Neural progenitor cell (in vitro differentiated cells): ENCODE measurements at places on chromosomes 1 and 21.

DNA sequence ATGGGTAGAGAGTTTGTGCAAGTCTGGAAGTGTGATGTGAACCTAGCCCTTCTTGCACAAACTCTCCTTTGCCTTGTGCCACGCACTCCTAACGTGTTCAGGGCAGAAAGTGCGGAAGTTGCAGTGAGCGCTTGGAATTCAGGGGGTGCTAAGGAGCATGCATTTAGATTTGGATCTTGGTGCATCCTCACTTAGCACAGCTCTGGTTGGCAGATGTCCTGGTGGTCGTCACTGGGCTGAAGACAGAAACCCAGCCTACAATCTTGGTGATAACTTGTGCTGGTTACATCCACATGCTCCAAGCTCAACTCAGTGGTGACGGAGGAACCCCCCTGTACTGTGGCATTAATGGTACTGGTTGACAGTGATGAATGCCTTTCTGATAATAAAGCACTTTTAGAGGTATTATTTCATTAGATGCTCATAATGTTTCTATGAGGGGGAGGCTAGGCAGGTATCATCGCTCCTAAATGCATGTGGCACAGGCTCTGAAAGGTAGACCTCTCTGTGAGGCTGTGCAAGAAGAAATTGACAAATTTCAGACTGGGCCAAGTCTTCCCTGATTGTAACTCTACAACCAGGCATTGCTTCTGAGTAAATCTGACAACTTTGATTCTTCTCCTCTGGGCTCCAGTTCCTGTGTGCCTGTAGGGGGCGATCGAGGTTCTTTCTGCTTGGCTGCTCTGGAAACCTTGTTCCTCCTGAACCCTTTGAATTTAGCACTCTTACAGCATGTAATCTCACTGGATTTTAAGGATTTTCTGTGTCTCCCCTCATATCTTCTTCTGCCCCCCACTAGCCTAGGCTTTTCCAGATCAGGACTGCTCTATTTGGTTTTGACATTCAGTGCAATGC, 40.6 kb downstream of the MAPKAPK2 start:
- peak; percentile 65 for DNase-seq

- no peak for DNase-seq
Observed at GRCh38 chr1:157307491-157307890, 169.3 kb upstream of the ETV3 start.

GRCh38 chr21:46600978-46601377, 3.9 kb downstream of the S100B start:
- DNase-seq: no peak

GRCh38 chr1:17168091-17168876, 36.6 kb upstream of the PADI1 start:
- no peak for DNase-seq

DNA sequence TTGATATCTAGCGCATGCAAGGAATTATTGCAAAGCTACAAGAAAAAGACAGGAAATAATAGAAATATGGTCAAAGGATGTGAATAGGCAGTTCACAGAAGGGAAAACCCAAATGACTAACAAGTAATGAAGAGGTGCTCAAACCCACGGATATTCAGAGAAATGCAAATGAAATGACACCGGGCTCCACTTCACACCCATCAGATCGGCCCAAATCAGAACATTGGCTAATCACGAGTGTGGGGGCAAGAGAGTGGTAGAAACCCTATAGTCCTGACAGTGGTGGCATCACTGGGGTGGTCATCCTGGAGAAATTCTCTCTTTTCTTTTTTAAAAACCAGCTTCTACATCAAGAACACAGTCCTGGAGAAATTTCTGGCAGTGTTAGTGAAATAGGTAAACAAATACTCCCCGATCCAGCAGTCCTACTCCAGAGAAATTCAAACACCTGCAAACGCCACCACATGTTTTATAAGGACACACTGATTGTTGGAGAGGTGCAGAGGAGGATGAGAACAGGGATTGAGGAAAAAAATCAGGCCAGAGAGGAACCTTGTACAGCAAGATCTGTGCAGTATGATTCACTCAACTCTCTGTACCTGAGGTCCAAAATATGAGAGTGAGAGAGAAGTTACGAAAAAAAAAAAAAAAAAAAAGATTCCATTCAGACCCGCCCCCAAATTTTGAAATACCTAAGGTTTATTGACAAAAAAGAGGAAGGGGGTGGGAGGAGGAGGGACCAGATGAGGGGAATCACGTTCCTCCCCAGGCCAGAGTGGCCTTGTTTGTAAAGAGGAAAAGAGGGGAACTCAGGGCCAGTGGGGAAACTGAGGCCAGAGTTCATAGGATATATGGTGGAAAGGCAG, 9.2 kb upstream of the TNFRSF1B start:
- no peak for DNase-seq

DNA sequence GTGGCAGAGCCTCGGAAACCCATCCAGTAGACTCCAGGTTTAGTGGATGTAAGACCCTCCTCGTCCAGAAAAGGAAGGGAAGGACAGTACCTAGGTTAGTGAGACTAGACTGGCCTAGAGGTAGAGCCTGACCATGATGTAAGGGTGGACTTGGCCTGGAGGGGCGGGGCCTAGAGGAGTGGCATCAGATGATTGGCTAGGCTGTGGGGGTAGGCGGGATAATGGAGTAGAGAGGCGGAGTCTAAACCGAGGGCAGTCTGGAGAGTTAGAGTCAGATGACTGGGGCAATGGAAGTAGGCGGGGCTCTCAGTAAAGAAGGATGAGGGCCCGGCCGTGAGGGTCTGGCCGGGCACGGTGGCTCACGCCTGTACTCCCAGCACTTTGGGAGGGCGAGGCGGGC, 70.1 kb downstream of the EPHB2 start:
- peak; percentile 66 for DNase-seq

DNA sequence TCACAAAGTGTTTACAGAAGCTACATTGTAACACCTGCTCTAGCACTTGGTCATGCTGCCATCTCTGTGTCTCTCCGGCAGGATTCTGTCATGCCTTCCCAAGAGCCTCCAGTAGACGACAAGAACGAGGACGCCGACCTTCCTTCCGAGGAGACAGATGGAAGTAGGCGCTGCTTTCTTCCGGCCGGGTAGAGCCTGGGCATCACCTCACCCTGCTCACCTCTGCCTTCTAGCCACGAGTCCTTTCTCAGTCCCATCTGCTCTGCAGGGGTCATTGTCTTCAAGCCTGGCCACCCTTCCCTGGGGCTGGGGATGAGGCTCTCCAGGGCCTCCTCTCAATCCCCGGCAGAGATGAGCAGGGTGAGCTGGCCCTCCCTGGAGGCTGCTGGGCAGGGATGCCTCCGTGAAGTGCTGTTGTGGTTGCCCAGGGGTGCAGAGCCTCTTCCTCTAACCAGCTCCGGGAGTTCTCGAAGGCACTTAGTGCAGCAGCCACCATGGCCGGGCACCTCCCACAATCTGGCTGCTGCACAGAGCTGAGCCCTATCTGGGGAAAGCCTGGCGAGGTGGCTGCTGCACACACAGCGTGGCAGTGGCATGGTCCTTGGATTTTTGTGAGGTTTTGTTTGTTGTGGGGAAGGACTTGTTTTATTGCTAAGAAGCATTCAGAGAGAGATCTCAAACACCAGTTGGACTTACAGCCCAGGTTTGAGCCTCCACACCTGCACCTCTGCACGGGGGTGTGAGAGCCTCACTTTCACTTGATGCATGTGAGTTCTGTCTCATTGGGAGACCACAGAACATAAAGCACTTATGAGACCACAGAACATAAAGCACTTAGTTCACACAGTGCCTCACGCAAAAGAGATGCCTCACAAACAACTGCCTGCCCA, 48.4 kb downstream of the FAAP20 start:
- DNase-seq: no peak

DNA sequence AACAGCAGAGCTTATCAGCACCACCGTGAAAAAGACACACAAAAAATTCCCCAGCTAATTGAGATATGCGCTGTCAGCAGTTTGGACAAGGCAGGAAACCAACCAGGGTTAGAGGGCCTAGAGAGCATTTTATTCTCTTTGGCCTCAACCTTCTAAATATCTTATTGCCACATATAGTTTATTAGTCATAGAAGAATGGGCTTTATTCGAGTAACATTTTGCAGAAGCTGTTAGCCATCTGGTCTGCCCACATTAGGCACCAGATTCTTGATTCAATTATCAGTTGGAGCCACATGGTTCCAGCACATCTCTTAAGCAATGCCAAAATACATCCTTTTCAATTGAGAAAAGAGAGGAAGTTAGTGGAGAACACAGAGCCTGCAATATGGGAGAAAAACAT, 109.9 kb upstream of the CXADR start:
- DNase-seq: no peak

DNA sequence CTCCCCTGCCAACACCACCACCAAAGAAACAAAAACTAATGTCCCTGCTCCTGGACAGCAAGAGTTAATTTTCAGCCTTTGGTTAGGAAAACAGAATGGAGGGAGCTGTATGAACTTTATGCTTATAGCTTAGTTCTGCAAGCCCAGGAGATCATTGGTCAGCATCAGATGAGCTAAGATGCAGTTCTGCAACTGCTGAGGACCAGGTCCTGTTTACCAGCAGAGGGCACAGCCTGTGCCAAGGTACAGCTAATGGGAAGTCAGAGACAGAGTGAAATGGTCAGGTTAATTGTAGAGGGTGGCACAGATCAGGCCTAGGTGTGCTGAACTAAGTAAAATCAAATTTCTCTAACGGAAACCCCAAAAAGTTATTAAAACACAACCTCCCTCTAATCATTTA, 161.3 kb downstream of the ROR1 start:
- DNase-seq: no peak

DNA sequence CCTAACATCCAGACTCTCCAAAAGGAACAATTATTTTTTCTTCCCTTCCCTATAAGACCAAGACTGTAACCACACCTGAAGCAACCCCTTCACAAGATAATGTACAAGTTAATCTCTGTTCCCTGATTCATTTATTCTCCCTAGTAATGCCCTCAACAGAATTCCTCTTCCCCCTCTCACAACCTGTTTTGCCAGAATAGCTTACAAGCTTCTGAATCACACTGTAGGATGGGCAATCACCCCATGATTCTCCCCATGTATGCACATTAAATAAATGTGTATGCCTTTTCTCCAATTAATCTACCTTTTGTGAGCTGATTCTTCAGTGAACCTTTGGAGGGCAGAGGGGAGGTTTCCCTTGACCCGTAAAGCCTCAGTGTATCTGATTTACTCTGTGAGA, 20.9 kb upstream of the RNF11 start:
- no peak for DNase-seq

DNA sequence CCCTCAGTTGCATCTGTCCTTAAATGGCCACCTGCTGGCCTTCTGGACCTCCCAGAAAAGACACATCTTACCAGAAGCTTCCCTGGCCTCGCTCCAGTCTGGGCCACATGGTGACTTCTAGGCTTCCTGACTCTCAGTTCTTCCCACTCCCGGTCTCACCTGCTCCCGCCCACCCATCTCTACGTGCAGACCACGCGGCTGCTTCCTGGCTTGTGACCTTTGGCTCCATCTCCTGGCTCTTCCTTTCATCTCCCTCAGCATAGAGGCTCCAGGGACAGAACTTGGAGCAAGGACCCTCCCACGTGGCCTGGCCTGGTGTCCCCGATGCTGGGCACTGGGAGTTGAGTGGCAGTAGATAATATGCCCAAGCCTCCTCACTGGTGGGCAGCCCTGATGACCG, 124.9 kb upstream of the IRF2BP2 start:
- DNase-seq: no peak

DNA sequence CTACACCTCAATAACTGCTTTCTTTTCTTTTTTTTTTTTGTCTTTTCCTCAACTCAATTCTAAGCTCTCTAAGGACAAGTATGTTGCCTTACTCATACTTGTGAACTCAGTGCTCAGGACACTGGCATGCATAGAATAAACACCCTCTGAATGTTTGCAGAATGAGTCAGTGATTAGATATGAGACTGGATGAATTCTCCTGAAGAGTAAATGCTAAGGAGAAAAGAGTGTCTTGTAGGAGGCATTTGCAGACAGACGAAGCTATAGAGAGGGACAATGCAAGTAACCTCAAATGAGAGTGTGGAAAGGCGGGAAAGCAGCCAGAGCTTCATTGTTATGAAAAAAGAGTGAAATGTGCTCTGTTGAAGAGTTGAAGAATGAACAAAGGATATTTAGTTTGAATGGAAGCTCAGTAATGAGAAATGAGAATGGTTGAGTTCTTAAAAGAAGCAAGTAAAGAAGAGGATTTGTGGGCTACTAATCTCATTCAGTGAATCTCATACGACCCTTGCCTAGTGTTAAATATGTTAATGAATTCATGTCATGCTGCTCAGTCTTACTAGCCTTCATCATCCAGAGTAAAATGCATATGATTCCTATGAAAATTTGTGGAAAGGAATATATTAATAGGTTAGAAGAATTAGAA, 166.1 kb upstream of the DPYD start:
- peak; percentile 46 for DNase-seq

DNA sequence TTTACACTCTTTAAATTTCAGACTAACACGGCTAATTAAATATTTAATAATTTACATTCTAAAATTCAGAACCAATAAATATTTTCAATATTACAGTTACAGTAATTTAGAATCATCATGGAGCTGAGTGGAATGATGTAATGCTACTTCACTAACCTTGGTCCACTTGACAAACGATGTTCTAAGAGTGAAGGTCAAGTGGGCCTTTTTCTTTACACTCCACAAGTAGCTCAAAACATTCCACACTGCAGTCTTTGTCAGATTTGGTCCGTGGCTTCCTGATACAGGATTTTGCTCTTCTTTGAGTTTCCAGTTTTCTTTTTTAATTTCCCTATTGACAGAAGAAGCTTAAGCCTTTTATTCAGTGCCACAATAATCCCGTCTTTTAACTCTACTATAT, 164.6 kb upstream of the NRIP1 start:
- DNase-seq: no peak
